Stimulated activated CD8-positive, alpha-beta memory T cell treated with anti-CD3 and anti-CD28 coated beads, Interleukin-15, amount 100 ng/mL, for 24 hours (primary cell): ENCODE measurements at places on chromosomes 3 and 15.

GRCh38 chr3:39202094-39202493 is 9.7 kb upstream of the XIRP1 start:
- DNase-seq: no peak

DNA sequence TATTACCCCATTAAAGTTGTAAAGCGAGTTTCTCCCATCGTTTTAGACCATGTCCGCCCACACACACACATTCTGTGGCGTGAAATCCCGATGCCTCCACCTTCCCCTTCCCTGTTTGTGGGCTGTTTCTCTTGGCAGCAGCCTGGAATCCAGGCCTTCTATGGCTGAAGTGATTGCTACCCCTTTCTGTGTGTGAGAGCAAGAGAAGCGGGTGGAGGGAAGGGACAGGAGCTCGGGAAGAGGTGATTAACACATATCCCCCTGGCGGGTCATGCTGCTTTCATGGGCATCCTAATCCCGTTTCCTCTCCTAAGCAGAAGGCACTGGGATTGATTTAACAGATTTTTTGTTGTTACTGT is 283.8 kb upstream of the RGMA start:
- no peak for DNase-seq

DNA sequence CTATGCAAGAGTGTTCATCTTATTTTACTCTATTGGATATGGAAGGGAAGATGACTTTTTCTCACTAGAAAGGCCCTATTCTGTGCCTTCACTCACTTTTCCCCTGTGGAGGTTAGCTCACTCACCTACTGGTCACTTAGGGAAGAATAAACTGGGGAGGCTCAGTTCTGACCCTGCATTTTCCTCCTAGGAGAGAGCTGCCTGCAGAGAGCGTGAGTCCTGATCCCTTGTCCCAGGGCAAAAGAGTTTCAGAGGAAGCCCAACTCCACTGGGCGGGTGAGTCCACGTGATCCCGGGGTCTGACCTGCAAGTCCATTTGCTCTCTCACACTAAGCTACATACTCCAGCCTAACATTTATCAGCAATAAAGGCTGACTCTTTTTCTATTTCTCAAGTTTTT is 8.4 kb downstream of the MORC1 start:
- no peak for DNase-seq

DNA sequence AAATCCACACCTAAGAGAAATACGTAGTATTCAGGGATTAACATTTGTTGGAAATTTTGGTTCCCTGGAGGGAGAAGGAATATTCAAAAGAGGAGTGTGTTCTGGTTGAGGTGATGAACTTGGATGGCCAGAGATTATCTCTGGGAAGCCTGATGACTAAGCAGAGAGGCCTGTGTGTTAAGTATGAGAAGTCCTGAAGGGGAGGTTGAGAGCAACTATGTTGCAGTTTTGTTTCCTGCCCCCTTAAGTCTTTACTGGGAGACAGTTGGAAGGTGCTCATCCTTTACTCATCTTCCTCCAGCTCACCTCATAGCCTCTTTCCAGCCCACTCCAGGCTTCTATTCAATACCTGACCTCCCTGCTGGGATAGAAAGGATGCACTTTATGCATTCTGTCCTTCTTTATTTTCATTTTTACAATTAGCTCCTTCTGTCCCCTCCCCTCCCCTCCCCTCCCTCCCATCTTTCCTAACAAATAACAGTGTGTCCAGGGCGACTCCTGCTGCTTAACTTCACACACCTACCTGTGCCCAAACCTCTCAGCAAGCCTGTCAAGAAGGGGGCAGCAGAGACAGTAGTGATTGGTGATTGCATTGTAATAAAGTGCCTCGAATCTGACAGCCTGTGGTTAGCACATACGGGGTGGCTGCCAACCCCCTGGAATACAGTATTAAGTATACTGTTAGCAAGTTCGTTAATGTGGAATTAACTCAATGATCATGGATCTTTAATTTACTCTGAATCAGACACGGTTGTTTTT is 11.9 kb downstream of the RAP2B start:
- no peak for DNase-seq

- no peak for DNase-seq
These were observed 35.7 kb downstream of the CORO2B start for GRCh38 chr15:68614286-68615035.

- no peak for DNase-seq
These were observed 6.8 kb downstream of the NEIL1 start for GRCh38 chr15:75353604-75354003.

DNA sequence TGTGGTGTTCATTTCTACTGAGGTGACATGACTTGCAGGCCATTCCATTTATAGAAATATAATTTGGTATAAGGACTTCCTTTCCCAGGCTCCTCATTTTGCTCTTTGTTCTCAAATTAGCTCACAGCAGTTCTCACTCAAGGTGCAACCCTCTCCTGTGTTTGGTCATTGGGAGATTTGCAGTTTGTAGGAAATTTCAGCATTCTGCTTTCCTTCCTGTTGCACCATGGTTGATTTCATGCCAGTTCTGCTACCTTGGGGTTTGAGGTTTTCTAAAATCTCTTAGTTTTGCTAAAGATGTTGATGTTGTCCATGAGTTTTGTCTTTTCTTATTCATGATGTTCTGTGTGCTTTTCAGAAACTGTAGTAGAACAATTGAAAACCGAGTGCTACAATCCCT is 65.7 kb upstream of the PROK2 start:
- no peak for DNase-seq

- no peak for DNase-seq
These were observed 28.5 kb downstream of the ST3GAL6 start for GRCh38 chr3:98791341-98792325.

DNA sequence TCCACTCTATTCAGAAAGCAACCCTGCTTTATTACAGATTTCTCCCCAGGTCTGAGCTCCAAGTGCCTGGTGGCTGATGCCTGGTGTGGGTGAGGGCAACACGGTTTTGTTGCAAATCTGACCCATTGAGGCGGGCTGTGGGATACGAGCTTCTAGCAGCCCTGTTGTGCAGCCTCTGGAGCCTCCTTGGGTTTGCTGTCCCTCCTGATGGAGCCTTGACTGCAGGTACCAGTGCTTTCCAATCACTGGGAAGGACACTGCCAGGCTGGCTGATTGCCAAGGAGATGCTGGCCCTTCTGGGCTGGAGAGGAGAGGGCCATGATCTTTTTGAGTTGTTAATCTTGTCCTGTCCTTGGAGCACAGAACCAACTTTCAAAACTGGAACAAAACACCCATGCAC is 151.0 kb upstream of the RGMA start:
- DNase-seq: no peak

DNA sequence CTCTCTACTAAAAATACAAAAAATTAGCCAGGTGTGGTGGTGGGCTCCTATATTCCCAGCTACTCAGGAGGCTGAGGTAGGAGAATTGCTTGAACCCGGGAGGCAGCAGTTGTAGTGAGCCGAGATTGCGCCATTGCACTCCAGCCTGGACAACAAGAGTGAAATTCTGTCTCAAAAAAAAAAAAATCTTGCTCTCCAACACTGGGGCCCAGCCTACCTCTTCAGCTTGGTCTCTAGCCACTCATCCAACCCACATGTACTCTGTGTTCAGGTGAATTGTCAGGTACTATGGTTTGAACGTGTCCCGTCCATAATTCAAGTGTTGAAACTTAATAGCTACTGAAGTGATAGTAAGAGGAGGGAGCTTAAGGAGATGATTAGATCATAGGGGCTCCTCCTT is 22.4 kb upstream of the RAB7A start:
- DNase-seq: no peak

- no peak for DNase-seq
These were observed 43.0 kb downstream of the FBN1 start for GRCh38 chr15:48602358-48603122.

DNA sequence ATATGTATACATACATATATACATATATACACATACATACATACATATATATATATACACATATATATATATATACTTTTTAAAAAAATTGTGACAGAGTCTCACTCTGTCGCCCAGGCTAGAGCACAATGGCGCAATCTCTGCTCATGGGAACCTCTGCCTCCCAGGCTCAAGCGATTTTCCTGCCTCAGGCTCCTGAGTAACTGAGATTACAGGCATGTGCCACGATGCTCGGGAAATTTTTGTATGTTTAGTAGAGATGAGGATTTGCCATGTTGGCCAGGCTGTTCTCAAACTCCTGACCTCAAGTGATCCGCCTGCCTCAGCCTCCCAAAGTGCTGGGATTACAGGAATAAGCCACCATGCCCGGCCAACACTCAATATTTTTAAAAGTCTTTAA is 302.5 kb downstream of the UNC13C start:
- no peak for DNase-seq

DNA sequence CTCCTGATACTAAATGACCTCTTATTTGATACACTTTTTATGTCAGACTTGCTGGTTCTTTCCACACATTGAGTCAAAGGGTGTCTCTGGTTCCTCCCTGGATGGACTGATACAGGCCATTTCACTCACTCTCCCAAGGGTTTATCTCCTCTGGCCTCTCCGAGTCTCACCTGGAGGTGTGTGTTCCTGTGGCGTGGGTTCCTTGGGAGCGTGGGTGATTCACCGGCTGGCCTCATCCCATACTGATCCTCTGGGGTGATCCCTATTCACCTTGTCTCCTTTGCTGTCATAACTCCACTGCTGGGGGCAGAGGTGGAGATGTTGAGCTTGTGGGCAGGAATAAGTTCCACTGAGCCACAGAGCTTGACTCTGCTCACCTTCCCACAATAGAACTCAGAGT is 61.1 kb downstream of the ST6GAL1 start:
- no peak for DNase-seq

- no peak for DNase-seq
These were observed 40.1 kb downstream of the ANAPC13 start for GRCh38 chr3:134445636-134446035.

GRCh38 chr3:176969066-176969465 is 228.2 kb downstream of the TBL1XR1 start:
- DNase-seq: no peak

GRCh38 chr3:100533176-100533575 is 40.8 kb downstream of the TMEM45A start:
- DNase-seq: no peak

- DNase-seq: no peak
These were observed 12.9 kb downstream of the PPM1L start for GRCh38 chr3:160768918-160769317.

DNA sequence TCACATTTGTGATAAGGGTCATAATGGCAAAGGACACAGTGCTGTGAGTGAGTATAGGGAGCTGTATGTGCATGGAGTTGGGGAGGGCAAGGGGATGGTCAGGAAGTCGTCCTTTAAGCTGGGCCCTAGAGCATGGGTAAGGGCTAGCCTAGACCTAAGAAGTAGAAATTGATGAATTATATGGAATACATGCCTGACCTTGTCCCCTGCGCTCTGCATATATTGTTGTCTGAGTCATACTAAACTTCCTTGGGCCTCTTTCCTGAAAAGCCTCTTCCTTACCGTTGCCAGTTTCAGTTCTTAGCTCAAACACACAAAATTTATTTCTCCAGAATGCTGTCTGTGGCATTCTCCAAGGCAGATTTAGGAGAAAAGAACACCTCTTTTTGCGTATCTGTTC is 4.6 kb downstream of the SNRK start:
- DNase-seq: no peak

DNA sequence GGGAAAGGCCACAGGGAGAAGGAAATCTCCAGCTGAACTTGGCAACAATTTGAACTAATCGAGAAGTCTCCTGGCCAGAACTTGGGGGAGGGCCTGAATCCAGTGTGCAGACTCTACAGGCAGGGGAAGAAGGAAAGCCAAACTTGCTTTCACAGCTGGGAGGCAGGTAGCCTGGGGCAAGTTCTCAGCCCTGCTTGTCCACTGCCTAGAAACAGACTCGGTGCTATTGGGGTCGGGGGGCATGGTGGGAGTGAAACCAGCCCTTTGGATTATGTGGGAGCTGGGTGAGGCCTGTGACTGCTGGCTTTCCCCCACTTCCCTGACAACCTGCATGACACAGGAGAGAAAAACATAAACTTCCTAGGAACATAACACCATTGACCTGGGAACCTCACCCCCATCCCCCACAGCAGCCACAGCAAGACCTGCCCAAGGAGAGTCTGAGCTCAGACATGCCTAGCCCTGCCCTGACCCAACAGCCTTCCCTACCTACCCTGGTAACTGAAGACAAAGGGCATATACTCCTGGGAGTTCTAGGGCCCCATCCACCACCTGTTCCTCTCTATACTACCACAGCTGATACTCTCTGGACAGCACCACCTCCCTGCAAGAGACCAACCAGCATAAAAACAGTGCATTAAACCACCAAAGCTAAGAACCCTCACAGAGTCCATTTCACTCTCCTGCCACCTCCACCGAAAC is 103.7 kb upstream of the MNS1 start:
- no peak for DNase-seq

DNA sequence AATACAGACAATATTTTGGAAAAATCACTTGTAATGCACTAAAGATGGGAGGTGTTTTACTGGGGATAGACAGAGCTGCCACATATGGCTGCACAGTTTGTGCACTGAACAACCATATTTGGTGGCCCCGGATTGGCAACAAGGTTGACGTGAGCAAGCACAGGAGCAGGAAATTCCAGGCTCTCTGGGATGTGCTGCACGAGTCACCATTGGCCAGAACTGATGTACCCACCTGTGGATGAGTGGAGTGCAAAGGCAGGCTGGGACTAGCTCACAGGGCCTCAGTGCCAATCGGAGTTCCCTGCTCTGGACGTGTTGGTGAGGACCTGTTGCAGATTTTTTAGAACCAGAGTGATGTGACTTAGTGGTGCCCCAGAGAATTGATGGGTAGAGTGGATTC is 42.0 kb upstream of the SCAANT1 start:
- DNase-seq: no peak

DNA sequence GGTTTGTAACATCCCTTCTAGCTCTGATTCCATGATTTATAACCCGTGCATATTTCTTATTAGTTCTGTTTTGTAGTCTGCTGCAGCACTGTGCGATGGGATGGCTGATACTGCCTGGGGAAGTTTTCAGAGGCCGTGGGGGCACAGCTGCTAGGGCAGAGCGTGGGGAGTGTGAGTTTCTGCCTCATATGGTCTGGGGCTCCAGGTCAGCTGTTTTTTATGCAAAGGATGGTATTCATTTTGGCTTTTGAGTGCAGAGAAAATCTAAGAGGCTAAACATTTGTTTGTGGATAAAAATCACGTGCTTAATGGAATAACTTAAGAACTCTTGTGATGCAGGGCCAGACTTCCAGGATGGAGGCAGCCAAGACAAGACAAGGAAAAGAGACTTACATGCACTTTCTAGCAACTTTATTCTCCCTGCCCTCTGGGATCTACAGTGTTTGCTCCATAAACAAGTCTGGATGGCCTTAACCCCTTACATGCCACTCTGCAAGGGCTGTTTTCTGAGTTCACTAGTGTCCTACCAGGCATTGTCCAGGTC is 45.5 kb upstream of the CFAP161 start:
- no peak for DNase-seq

GRCh38 chr3:96877510-96877909 is 63.1 kb downstream of the EPHA6 start:
- no peak for DNase-seq

- DNase-seq: no peak
These were observed 114.4 kb downstream of the RYR3 start for GRCh38 chr15:33425142-33425541.
